A375 (cell line): ENCODE measurements at places on chromosomes 1 and 21. TPM values are rescaled to one million over a fixed set of nuclear protein-coding genes. Genes with fewer than 3 reads are reported as not detected.

The HSD3B2 gene
- 0.37 TPM in 1 of 2 replicates, not detected in the other for total RNA-seq

The OR2G6 gene
- total RNA-seq: not detected in 2 replicates

The HSD11B1 gene
- total RNA-seq: not detected in 2 replicates

The C8B gene
- not detected in 2 replicates for total RNA-seq

The HRNR gene
- 0.03 TPM in 1 of 2 replicates, not detected in the other for total RNA-seq

The CFHR3 gene
- total RNA-seq: 0.19 and 0.93 TPM in 2 replicates

The NFASC gene
- 3.4 and 4.6 TPM in 2 replicates for total RNA-seq

The PLEKHM2 gene
- 28.5 and 33.6 TPM in 2 replicates for total RNA-seq

The HPDL gene
- 20.7 and 25.0 TPM in 2 replicates for total RNA-seq

The DENND2C gene
- 0.93 and 0.98 TPM in 2 replicates for total RNA-seq

The LAMC2 gene
- total RNA-seq: 2.1 and 4.1 TPM in 2 replicates

The LEMD1 gene
- total RNA-seq: 6.8 and 8.6 TPM in 2 replicates

The OR6N1 gene
- not detected in 2 replicates for total RNA-seq

The PPIAL4G gene
- not detected in 2 replicates for total RNA-seq

The MAST2 gene
- 18.6 and 19.8 TPM in 2 replicates for total RNA-seq

The OLIG2 gene
- total RNA-seq: 3.8 and 4.4 TPM in 2 replicates

The ACBD3 gene
- total RNA-seq: 40.0 and 41.8 TPM in 2 replicates

The VWA5B1 gene
- total RNA-seq: not detected in 2 replicates

The OR6K3 gene
- total RNA-seq: not detected in 2 replicates

The ELOA gene
- total RNA-seq: 66.5 and 70.1 TPM in 2 replicates

The ERICH3 gene
- not detected in 2 replicates for total RNA-seq

The FCRL1 gene
- not detected in 2 replicates for total RNA-seq

The ATP6V0B gene
- total RNA-seq: 152 and 172 TPM in 2 replicates

The OR2L5 gene
- 0.08 TPM in 1 of 2 replicates, not detected in the other for total RNA-seq

The INAVA gene
- total RNA-seq: 19.5 and 21.9 TPM in 2 replicates

The GPR89B gene
- 11.3 and 24.3 TPM in 2 replicates for total RNA-seq

The INSRR gene
- total RNA-seq: 0.05 TPM in 1 of 2 replicates, not detected in the other

The DDAH1 gene
- total RNA-seq: 8.9 and 11.8 TPM in 2 replicates

The HCRTR1 gene
- total RNA-seq: not detected in 2 replicates

The RNASEL gene
- total RNA-seq: 4.9 and 6.7 TPM in 2 replicates

The CNIH3 gene
- total RNA-seq: 4.4 and 11.2 TPM in 2 replicates

The CFH gene
- total RNA-seq: 2.4 and 2.8 TPM in 2 replicates

The NBPF20 gene
- 3.4 and 4.2 TPM in 2 replicates for total RNA-seq

The NHLH1 gene
- total RNA-seq: 0.11 and 0.26 TPM in 2 replicates

The PRPF38A gene
- total RNA-seq: 32.0 and 33.9 TPM in 2 replicates

The IQGAP3 gene
- total RNA-seq: 99.3 and 101 TPM in 2 replicates

The SPRR2F gene
- not detected in 2 replicates for total RNA-seq

The AKNAD1 gene
- 1.2 and 1.7 TPM in 2 replicates for total RNA-seq

The SKI gene
- total RNA-seq: 16.0 and 16.4 TPM in 2 replicates

The TLR5 gene
- 0.04 and 0.96 TPM in 2 replicates for total RNA-seq

The SNAP47 gene
- 55.6 and 66.2 TPM in 2 replicates for total RNA-seq

The CENPL gene
- 22.6 and 32.3 TPM in 2 replicates for total RNA-seq

The LCE2A gene
- not detected in 2 replicates for total RNA-seq

The IRF6 gene
- total RNA-seq: 0.03 and 0.04 TPM in 2 replicates
